ENCODE measurements at places on chromosomes 1 and 21. TPM values are rescaled to one million over a fixed set of nuclear protein-coding genes. Genes with fewer than 3 reads are reported as not detected.

The IGSF3 gene
- 29.4 TPM for total RNA-seq

- no peak for DNase-seq
These were observed 293.6 kb downstream of the SMYD3 start for GRCh38 chr1:246213502-246213901.

- no peak for DNase-seq
These were observed 124.8 kb downstream of the AK5 start for GRCh38 chr1:77406661-77407060.

GRCh38 chr1:3241236-3241550 is 172.2 kb downstream of the PRDM16 start:
- DNase-seq, result no peak

The TAS1R1 gene
- total RNA-seq, result not detected

Measured in endothelial cell (in vitro differentiated cells).